GM18507 (cell line): ENCODE measurements at places on chromosomes 12 and 14.

DNA sequence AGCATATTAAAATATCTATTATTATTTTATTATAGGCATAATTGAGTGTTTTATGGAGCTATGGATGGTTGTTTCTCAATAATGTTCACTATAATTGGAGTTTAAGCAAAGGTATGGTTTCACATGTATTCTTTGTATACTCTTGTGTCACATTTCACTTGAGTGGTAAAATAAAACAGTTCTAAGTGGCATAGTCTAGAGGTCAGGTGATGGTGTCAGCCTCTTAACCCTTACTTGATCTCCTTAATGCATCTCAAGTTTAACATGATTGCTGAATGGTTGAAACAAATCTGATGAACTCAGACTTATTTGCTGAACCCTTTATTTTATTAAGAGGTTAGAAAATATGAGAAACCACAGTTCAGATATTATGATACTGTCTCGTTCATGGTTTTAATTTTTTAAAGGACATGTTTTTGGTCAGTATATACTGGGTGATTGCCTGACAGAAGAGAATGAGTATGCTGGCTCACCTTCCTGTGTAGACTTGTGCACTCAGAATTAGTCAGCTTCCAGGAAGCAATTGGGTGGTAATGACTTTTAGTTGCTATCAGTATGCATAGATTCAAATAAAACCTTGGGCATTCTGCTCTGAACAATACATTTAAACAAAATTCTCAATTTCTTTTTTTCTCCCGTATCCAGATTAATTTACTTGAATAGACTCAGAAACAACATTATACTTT is 464.6 kb downstream of the PCNX1 start:
- no peak for DNase-seq

DNA sequence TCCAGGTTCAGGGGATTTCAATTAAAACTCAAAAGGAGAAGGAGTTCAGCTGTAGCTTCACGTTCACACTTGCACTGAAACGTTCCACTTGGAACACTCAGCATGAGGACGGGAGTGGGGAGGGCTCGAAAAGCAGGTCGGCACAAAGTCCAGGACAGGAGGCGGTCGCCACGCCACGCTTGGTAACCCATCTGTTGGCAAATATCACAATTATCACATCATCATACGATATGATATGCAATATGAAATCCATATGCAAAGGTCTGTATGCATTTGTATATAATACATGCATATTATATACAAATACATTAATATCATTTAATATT is 17.2 kb downstream of the ADGRD1 start:
- DNase-seq: no peak

- DNase-seq: no peak
Observed at GRCh38 chr12:40104461-40105264, 1.2 kb downstream of the SLC2A13 start.

DNA sequence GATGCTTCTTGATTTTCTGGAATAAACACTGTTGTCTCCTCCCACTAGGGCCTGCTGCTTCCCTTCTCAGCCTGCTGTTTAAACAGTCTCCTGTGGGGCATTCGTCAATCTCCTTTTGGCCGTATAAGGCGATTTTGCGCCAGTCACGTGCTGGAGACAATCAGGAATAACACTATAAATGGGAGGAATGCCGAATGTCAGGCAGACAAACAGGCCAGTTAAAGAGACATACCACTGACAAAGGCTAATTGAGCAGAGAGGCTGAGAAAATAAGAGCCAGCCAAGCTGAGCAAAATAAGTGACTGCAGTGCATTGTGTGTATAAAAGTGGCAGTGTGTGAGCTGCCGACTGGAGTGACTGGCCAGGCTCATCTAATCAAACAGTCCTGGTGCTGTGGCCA is 23.3 kb downstream of the DMAC2L start:
- no peak for DNase-seq

GRCh38 chr14:34347683-34348082 is 114.4 kb downstream of the SPTSSA start:
- no peak for DNase-seq

DNA sequence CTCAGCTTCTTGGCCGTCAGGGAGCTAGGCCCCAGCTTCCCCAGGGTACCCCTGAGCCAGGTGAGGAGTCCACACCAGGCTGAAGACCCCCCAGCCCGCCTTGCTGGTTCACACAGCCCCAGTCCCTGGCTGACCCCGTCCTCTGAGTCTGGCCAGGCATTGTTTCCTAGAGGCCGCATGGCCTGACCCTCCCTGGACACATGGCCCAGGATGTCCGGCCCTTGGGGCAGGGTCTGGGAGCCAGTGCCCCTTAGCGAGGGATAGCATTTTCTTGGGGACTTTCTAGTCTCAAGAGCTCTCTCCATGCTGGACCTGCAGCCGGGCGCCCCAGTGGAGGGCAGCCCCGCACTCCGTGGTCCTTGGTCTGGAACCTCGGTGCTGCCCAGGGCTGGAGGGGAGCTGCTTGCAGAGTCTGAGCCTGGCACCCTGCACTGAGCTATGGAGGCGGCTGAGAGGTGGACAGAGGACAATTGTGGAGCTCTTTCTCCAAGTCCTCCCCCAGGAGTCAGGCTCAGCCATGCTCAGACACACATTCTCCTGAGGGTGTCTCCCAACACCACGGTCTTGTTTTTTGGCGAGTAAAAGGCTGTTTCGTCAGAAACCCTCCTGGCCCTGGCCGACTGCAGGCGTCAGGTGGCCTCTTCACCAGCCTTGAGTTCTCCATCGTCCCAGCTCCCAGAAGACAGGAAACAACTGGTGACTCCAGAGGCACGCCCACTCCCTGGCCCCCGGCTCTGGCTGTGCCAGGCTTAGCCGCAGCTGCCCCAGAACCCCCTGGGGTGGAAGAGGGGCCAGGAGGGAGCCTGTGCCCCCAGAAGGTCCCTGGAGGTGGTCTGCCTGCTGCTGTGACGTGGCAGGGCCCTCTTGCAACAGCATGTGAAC is 17.6 kb upstream of the CRIP2 start:
- DNase-seq: no peak

GRCh38 chr12:20155374-20155773 is 213.0 kb upstream of the PDE3A start:
- DNase-seq: no peak

DNA sequence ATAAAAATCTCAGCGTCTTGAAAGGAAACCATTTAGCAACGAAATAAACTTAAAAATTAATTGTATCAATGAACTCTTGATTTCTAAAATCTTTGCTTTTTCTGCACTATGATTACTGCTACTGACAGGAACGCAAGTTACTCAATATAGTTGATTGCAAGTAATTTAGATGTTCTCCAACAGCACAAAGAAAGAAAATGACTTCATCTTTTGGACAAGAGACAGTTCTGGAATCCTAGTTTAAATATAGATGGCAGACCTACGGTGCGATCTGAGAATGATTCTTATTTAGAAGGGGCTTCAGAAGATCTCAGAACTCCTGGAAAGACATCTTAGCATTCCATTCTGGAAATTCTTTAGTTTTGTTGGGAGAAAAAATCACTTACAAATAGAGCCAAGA is 1.4 kb upstream of the SUDS3 start:
- no peak for DNase-seq

GRCh38 chr14:76023757-76024156 is 38.2 kb downstream of the IFT43 start:
- no peak for DNase-seq

DNA sequence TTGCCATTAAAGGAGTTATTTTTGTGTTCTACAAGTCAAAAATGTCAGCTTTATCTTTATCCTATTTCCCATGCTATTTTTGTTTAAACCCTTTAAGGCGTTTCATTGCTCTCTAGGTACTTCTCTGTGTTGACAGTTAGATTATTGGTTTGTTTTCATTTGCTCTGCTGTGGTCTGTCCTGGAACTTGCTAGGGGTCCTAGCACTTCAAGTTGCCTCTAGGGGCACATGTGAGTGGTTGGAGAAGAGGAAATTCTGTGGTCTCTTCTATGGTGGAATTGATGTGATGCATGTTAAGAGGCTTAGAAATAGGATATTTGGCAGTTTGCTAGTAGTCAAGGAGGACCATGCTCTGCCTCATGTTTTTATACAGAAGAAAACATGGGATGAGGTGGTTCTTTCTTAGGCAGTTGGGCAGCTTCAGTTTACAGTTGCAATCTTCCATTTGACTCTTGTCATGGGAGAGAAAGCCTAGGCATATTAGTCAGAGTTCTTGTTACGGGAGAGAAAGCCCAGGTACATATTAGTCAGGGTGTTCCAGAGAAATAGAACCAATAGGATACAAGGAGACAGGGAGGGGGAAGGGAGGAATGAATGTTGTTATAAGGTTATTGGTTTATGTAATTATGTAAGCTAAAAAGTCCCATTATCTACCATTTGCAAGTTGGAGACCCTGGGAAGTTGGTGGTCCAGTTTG is 14.4 kb downstream of the TTLL5 start:
- no peak for DNase-seq

DNA sequence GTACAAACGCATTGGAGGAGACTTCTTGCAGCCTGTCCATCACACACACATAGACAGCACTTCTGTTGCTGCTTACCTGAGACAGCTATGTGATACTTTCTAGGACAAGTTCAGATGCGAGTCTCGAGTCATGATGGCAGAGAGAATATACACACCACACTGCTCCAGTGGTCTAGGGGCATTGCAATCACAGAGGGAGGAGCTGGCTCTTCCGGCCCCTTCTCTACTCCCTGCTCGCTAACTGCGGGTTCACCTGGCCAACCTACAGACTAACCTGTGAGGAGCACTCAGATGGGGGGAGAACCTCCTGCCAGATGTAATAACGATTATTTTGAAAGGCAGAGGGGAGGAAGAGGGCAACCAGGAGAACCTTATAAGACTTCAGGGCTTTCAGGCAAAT is 30.7 kb downstream of the EMP1 start:
- DNase-seq: no peak

DNA sequence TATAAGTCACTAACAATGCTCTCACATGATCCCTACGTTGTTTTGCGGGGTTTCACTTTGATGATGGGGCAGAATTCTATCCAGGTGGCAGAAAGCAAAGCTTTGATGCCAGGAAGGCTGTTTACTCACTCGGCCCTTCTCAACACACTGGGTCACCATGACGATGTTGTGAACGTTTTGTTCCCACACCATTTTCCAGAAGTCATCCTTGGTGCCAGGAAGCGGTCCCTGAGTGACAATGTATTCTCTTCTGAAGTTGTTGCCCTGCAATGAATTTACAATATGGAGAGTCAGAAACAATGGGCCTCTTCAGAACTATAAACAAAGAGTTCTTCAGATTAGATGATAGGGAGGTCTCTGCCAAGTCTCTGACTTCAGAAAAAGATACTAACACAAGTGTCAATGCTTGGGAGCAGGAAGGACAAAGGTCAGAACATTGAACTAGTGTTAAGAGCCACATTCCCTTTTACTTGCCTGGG is 101.3 kb downstream of the PTPRB start:
- DNase-seq: no peak

DNA sequence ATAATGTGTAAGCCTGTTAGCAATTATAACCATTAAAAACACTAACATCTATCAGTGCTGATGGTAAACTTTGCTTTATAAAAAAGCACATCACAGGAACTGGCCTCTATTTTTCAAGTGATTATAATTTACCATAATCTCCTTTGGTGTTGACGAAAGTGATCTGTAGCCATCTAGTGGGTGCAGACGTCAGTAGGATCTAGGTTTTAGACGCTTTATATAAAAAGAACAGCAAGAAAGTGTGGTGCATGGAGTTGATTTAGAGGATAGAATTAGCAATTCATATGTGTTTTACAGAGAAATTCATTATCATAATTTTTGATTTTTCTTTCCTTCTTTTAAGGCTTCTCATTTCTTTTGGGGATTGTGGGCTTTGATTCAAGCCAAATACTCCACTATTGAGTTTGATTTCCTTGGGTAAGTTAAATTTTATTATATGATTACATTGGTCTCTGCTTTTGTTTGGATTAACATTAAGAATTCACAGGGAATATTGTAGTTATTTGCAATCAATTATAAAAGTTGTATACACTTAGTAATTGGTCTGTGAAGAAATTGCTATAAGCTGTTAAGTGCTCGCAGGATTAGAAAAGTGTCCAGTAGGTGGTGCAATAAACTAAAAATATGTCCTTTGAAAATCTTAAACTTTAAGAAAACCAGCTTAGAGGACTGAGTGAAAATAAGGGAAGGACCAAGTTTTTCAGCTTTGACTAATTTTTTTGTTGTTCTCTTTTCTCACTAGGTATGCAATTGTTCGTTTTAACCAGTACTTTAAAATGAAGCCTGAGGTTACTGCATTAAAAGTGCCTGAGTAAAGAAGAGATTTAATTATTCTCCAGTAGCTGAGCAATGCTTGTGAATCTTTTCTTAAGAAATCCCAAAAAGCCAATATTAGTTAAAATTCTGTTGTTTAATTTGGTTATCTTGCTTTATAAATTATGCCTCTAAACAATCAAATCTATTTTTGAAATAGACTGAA is 59.5 kb downstream of the ETNK1 start:
- no peak for DNase-seq

DNA sequence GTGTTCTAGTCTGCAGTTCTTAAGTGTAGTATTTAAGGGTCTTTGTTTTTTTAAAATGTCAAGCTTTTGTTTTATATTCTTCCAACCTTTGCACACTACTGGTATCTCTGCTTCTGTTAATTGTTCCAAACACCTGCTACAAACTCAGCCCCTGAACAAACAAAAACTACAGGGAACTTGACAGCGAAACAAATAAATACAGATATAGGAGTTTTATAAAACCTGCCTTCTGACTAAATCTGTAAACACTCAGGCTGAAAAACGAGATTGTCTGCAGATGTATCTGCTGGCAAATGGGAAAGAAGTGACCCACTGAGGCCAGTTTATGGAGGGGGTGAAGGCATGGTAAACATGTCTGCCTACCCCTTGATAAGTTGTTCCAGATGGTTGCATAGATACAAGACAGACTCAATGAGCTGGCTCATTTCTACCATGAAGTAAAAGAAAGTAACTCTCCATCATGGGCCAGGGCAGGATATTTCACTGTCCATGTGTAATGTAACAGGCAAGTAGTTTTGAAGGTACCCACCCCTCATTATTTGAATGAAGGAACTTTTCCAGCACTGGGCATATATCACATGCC is 75.6 kb downstream of the LMO3 start:
- no peak for DNase-seq

DNA sequence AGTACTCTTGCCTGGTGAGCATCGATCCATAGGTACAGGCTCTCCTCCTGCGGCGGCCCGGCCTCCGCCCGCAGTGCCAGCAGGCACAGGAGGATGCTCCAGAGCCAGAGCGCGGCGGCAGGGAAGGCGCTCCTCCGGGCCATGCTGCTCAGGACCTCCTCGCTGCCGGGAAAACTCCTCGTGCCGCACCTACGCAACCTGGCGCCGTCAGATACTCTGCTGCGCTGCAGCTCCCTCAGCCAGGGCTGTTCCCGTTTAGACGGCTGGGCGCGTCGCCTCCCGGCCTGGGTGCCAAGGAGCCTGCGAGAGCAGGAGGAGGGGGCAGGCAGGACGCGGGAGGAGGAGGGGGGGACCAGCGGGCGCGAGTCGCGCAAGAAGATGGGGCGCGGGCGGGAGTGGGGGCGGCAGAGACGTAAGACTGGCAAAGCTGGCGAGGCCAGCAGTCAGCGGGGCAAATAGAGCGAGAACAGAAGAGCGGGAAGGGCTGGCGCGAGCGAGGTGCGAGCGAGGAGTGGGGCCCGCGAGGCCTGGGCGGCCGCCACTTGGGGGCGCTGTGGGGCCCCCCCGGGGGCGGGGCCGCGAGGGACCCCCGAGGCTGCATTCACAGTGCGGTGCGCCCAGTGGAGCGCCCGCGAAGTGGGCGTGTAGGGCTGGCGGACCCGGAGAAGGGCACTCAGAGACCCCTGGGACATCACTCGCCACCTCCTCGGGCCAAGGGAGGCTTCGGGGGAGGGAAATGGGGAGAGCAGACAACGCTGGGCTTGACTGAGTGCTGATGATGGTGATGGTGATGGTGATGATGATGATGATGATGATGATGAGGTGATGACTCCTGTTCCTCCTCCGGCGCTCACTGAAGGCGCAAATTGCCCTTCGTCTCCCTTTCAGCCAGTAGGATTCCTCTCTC is at the start of gene WIF1:
Gene WIF1 (minus strand): TSS at position 257 of the 907 bp plus-strand sequence. CDS start 114 bp downstream, at position 143.
- DNase-seq: no peak

GRCh38 chr14:35052637-35053036 is 6.6 kb downstream of the FAM177A1 start:
- no peak for DNase-seq
